Left ventricle myocardium inferior (tissue), 1 donor: ENCODE measurements at places on chromosomes 11 and 22. TPM values are rescaled to one million over a fixed set of nuclear protein-coding genes. Genes with fewer than 3 reads are reported as not detected.

Gene JAM3
- total RNA-seq, result 36.2 TPM

Gene APOL4
- 4.7 TPM for total RNA-seq

Gene VWCE
- total RNA-seq, result 0.77 TPM

Gene LMO1
- 2.3 TPM for total RNA-seq

Gene CADM1
- 51.1 TPM for total RNA-seq

GRCh38 chr11:36392196-36392595 is 96.1 kb downstream of the PRR5L start:
- no peak overlapping the region for H3K4me3 ChIP-seq
- no peaks in the 10 kb centered on the region for H3K4me1 ChIP-seq
- H3K27me3 ChIP-seq, result no peaks in the 10 kb centered on the region
- DNase-seq, result no peak

DNA sequence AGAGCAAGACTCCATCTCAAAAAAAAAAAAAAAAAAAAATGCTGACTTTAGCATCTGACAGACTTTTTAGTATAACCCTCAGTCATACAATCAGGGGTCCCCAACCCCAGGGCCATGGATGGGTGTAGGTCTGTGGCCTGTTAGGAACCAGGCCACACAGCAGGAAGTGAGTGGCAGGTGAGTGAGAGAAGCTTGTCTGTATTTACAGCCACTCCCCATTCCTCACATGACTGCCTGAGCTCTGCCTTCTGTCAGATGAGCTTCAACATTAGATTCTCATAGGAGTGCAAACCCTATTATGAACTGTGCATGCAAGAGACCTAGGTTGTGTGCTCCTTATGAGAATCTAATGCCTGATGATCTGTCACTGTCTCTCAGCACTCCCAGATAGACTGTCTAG is 3.3 kb downstream of the FAM227A start:
- no peak overlapping the region for H3K4me3 ChIP-seq
- H3K27ac ChIP-seq, result no peak overlapping the region
- no peaks in the 10 kb centered on the region for H3K36me3 ChIP-seq
- no peak for DNase-seq
- peaks cover 25% of the 10 kb centered on the region for H3K4me1 ChIP-seq
- H3K27me3 ChIP-seq, result no peaks in the 10 kb centered on the region

GRCh38 chr11:111938687-111939160 is 1.6 kb downstream of the DIXDC1 start:
- H3K36me3 ChIP-seq, result no peaks in the 10 kb centered on the region
- no peaks in the 10 kb centered on the region for H3K27me3 ChIP-seq
- H3K4me3 ChIP-seq, result peak overlapping the region; percentile 79
- H3K27ac ChIP-seq, result peak overlapping the region; percentile 86
- H3K4me1 ChIP-seq, result peaks cover 77% of the 10 kb centered on the region

- H3K4me1 ChIP-seq, result peaks cover 10% of the 10 kb centered on the region
- H3K4me3 ChIP-seq, result no peak overlapping the region
- H3K27me3 ChIP-seq, result peaks cover 38% of the 10 kb centered on the region
- no peaks in the 10 kb centered on the region for H3K36me3 ChIP-seq
- no peak for DNase-seq
These were observed 33.0 kb upstream of the RIC3 start for GRCh38 chr11:8201644-8202365.

DNA sequence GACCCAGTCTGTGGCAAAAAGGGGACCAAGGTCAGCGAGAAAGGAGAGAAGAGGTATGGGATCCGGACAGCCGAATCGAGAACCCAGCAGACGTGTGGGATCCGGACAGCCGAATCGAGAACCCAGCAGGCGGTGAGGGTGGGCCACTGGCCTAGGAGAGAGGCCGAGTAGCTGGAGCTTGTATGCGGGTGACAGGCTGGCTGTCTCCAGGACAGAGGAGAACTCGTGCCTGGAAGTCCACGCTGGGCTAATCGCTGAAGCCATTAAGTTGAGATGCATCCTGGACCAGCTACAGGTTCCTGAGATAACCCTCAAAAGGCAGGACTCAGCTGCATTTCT is 6.0 kb downstream of the CERK start:
- no peaks in the 10 kb centered on the region for H3K36me3 ChIP-seq
- H3K4me1 ChIP-seq, result peaks cover 100% of the 10 kb centered on the region
- DNase-seq, result no peak
- H3K27ac ChIP-seq, result peak overlapping the region; percentile 98

GRCh38 chr11:116439361-116439677 is 333.5 kb downstream of the BUD13 start:
- peaks cover 40% of the 10 kb centered on the region for H3K27me3 ChIP-seq
- DNase-seq, result no peak
- H3K27ac ChIP-seq, result no peak overlapping the region
- no peaks in the 10 kb centered on the region for H3K4me1 ChIP-seq
- no peak overlapping the region for H3K4me3 ChIP-seq
- H3K36me3 ChIP-seq, result no peaks in the 10 kb centered on the region

DNA sequence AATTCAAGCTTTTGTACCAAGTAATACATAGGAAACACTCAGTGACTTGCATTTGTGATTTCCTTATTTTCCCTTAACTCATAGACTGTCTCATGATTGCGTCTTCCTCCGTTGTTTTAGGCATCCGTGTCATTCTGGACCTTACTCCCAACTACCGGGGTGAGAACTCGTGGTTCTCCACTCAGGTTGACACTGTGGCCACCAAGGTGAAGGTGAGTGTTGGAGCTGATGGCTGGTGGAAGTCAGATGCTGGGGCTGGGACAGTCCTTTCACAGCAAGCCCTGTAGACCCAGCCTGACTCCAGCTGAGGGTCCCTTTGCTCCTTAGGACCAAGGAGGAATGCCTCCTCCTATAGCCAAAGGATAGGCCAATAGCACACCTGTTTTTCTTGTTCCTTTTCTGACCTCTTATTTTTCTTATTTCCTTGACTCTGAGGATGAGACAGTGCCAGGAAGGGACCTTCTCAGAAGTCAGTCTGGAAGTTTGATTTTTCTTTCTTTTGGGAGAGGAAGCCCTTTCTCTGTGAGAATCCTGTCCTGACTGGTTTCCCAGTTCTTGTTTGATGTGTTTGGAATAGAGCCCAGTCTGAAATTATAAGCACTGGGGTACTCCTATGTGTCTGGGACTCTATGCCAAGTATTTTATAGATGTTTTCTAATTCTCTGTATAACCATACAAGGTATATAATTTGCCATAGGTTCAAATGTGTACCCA is 2.2 kb downstream of the SLC3A2 start:
- peak overlapping the region; percentile 90 for H3K4me3 ChIP-seq
- H3K27ac ChIP-seq, result peak overlapping the region; percentile 99
- H3K36me3 ChIP-seq, result peaks cover 56% of the 10 kb centered on the region
- H3K4me1 ChIP-seq, result peaks cover 63% of the 10 kb centered on the region

DNA sequence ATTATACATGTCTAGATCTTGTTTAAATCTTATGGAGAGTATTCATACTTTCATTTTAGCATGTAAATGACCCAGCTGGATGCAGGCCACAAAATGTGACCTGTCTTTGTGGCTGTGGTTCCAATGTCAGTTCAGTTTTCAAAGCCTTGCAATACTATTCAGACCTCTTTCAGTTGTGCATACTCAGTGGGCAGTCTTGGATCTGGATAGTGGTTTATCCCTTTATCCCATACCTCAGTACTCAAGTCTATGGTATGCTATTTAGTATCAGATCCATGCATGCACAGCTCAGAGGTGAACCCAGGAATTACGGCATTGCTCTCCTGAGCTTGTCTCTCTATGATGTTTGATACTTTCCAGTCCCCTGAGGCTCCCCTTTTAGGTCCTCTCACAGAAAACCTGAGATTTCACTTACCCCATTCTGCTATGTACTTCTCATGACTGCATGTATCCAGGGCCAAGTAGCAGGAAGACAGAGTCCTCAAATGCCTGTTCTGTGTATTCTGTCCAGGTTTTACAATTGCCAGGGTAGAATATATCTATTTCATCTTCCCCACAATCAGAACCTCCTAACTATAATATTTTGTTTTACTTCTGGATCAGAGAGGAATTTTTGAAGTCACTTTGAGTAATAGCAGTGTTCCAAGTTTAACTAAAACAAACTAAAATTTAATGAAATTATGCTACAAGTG is 6.9 kb upstream of the P4HA3 start:
- peaks cover 19% of the 10 kb centered on the region for H3K4me1 ChIP-seq
- no peak overlapping the region for H3K27ac ChIP-seq
- no peak overlapping the region for H3K4me3 ChIP-seq
- DNase-seq, result no peak
- H3K27me3 ChIP-seq, result no peaks in the 10 kb centered on the region

DNA sequence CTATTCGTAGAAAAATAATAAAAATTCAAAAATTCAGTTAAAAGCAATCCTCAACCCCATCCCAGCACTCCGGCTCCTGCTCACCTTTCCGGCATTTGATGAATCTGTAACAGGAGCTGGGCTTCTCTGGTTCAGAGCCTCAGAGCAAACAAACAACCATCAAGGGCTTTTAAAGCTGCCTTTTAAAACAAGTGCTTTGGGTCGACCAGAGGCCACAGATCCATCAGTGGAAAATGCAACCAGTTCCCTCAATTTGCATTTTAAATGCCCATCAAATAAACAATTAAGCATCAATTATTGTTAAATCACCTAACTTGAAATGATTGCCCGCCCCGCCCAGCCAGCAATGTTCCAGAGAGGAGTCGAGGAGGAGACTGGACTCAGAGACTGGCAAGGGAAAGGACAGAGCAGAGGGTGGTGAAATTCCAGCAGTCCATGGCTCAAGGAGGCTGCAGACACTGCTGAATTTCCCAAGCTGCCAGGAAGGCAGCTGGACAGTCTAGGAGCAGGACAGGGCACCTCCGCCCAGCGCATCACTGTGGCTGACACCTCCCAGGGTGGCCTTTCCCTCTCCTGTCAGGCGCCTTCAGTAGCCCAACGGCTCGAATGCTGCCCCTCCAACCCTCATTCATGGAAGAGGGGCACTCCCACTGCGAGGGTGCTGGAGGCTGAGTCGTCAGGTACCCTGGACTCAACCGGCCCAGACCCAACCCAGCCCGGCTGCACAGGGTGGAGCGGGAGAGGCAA is 7.5 kb downstream of the FXYD6 start:
- peak overlapping the region; percentile 92 for H3K27ac ChIP-seq
- no peak for DNase-seq
- no peaks in the 10 kb centered on the region for H3K36me3 ChIP-seq
- H3K27me3 ChIP-seq, result peaks cover 26% of the 10 kb centered on the region
- H3K4me3 ChIP-seq, result no peak overlapping the region

DNA sequence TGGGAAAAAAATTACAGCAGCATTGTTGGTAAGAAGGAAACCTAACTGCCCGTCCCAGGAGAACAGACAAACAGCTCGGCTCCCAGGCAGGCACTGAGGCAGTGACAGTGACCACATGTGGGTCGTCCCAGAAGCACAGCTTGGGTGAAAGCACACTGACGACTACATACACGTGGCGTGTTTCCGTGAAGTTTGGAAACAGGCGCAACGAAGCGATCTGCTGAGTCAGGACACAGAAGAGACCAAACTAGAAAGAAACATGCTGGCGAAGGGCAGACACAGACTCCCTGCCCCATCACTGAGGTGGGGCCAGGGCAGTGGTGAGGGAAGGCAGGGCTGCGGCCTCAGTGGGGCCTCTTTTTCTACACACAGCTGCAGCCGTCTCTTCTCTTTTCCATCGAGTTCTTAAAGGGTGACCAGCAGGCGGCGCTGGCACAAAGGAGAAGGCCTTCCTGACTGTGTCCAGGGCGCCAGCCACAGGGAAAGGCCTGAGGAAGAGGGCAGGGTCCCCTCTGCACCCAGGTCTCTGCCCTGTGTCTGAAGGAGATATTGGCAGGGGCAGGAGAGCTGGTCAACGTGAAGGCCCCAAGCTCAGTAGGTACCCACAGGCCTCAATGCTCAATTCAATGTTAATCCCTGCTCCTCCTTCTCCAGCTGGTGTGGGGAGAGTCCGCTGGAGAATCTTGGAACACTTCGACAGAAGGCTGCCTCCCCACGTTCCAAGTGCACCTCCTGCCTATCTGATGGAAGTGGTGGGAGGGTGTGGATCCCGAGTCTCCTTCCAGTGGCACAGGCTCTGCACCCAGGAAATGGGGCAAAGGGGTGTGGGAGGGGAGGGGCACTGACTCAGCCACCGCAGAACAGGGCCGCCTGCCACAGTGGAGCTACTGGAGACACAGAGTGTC is 19.9 kb downstream of the CARS1 start:
- peaks cover 33% of the 10 kb centered on the region for H3K4me1 ChIP-seq
- peak; percentile 80 for DNase-seq
- H3K4me3 ChIP-seq, result no peak overlapping the region
- H3K36me3 ChIP-seq, result peaks cover 69% of the 10 kb centered on the region

GRCh38 chr11:18225913-18226312 is 10.7 kb downstream of the SAA4 start:
- no peaks in the 10 kb centered on the region for H3K36me3 ChIP-seq
- DNase-seq, result no peak
- no peak overlapping the region for H3K27ac ChIP-seq
- H3K4me3 ChIP-seq, result no peak overlapping the region
- H3K27me3 ChIP-seq, result peaks cover 7% of the 10 kb centered on the region

DNA sequence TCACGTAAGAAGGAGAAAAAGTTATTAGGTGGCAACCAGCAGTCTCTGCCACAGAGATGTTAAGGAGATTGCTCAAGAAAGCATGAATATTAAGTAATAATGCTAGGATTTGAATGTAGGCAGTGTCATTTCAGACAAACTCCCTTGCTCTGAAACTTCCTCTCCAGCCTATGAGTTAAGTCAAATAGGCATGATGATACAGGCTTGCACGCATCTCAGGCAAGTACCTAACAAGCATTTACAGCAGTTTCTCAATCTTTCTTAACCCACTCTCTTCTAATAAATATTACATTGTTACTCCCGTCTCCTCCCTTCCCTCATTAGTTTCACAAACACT is 72.7 kb downstream of the RAB38 start:
- H3K27ac ChIP-seq, result no peak overlapping the region
- H3K36me3 ChIP-seq, result no peaks in the 10 kb centered on the region
- no peak for DNase-seq
- no peaks in the 10 kb centered on the region for H3K4me1 ChIP-seq
- H3K4me3 ChIP-seq, result no peak overlapping the region
- H3K27me3 ChIP-seq, result no peaks in the 10 kb centered on the region

DNA sequence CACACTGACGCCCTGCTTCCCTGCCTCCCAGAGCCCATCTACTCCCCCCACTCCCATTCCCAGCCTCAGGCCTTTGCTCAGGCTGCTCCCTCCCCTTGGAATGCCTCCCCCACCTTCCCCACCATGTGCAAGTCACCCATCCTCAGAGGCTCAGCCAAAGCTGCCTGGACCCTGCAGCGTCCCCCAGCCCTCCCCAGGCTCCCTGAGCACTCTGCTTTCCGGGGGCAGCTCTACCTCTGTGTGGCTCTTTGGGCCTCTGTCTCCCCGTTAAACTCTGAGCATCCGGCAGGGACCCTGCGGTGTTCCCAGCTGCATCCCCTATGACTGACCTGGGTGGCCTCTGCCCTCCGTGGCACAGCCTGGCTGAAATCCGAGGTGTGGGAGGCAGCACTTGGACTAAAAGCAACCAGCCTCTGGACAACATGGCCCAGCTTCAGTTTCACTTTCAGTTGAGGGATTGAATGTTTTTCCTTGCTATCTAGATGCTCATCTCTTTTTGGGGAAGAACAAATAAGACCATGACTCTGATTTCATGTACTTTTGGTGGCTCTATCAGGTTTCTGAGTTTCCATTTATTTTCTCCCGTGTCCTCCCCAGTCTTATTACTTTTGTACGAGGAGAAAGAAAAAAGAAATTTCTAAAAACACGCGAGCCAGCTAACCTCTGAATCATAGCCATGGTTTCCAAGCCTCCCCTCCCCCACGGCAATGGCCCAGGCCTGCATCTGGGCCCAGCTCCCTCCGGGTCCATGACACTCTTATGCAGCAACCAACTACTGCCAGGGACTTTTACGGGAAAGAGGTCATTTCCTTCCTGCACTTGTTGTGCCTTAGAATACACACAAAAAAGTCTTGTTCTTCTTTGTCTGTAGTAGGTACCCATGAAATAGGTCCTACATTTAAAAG is 3.8 kb downstream of the APOL3 start:
- no peaks in the 10 kb centered on the region for H3K27me3 ChIP-seq
- peaks cover 92% of the 10 kb centered on the region for H3K4me1 ChIP-seq
- peak overlapping the region; percentile 71 for H3K4me3 ChIP-seq
- DNase-seq, result peak; percentile 88
